Right atrium auricular region (tissue), 2 donors: ENCODE measurements at places on chromosomes 5 and 9. TPM values are rescaled to one million over a fixed set of nuclear protein-coding genes. Genes with fewer than 3 reads are reported as not detected.

GRCh38 chr5:177430140-177430951 lies 3.9 kb downstream of the GRK6 start:
- no peak for DNase-seq

DNA sequence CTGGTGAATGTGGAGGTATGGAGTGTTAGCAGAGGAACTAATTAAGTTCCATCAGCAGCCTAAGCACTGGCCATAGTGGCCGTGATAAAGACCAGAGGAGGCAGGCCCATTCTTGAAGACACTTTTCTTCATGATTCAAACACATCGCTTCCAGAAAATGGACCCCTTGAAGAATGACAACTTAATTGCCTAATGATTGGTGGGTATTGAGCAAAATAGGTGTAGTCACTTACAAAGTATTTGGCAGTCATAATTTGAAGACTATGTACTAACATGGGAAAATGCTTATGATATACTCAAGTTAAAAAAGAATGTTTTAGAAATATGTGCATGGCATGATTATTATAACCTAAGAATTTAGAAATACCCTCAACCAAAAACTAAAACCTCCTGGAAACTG lies 44.8 kb downstream of the MEGF10 start:
- DNase-seq: no peak

DNA sequence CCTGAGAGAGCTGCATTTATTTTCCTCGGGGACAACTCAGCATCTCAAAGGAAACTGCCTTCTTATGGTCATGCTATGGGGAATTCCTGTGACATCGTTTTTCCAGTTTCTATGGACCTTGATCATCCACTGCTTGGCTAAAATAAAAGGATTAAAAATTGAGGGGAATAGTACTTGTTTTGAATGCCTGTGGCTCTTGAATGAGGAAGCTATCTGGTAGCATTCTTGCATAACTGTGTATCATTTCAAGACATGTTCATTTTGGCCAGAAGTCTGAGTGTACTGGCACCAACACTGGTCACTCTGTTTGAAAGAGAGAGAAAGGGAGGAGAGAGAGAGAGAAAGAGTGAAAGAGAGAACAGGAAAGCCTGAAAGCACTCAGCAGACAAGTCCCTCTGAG lies 116.7 kb downstream of the DOCK2 start:
- no peak for DNase-seq

Gene FOXD4L6
- total RNA-seq: not detected

Gene PCDHA1
- not detected for total RNA-seq
